ENCODE measurements at places on chromosomes 7 and 10.

- no peak for DNase-seq
Measured at GRCh38 chr7:94763268-94763667, 107.3 kb upstream of the SGCE start.

- DNase-seq = no peak
Measured at GRCh38 chr7:108296911-108297310, 159.3 kb downstream of the NRCAM start.

DNA sequence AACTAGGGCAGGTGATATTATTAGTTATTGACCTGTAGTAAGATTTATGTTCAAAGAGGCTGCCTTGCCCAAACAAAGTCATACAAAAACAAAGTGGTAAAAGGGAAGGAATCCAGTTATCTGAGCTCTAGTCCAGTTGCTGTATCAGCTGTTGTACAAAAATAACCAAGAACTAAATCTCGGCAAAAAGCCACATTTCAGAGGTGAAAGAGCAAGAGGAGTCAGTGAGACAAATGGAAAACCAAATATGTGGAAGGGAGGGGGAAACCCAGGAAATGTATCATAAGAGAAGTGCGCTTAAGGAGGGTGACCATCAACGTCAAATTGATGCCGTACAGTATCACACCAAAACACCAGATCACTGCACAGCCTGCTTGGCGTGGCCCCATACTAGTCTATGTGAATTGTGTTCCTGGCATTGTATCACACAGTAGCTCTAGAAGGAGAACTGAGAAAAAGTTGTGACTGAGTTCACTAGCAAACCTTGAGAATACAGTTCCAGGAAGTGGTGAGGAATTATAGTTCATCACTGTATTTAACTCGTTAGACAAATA, 6.4 kb downstream of the AGBL3 start:
- DNase-seq = no peak

DNA sequence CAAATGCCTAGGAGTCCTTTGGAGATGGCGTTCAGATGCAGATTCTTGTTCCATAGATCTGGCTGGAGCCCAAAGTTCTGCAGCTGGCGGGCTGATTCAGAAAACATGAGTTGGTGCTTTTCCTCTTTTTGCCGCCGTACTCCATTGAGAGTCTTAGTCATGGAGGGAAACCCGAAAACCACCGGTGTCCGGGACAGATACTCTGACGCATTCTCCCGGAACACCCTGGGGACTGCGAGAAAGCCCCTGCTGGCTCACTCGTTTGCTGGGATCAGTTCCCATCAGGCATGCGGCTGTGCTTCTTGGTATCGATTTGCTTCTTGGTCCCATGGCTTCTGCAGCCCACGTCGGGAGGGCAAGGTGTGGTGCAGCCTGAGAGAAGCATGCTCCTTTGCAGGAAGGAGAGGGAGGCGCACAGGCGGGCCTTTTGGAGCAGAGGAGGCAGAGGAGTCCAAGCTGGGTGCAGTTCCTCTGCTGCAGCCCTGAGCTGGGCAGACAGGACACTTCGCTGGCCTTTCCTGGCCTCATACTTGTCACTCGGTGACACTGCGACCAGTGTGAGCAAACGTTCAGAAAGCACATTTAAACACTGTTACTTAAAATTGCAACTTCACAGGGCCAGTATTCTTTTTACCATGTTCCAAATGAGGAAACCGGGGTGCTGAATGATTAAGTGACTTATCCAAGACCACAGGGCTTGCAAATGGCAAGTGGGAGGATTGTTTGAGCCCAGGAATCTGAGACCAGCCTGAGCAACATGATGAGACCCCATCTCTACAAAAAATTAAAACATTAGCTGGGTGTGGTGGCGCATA, 30.6 kb upstream of the PFKFB3 start:
- no peak for DNase-seq

GRCh38 chr7:139909379-139910050, 80.5 kb downstream of the TBXAS1 start:
- no peak for DNase-seq

DNA sequence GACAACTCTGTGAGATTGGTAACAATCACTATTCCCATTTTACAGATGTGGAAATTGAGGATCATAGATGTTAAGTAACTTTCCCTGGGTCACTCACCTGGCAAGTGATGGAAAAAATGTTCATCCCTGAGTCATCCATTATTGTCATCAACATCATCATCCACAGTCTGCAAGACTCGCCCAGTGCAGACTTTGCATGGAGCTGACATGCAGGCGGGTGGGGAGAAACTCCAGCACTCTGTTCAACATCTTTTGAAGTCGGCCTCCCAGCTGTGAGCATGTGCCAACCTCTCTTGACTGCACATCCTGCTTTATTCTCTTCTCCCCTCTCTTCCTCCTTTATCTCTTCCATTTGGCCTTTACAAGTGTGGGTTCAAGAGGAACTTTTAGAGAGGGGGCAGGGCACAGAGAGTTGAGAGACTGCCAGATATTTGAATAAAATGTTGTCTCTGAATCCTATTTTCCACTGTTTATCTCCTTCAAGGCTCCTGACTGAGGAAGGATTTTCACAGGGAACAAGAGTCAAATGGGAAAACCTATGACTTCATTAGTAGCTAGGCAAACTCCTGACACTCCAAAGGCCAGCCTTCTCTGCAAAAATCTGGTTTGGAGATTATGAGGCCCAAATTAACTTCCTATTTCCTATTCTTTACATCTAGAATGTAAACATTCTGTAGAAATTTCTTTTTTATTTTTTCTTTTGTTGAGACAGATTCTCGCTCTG, 283.7 kb upstream of the PODXL start:
- DNase-seq = no peak

DNA sequence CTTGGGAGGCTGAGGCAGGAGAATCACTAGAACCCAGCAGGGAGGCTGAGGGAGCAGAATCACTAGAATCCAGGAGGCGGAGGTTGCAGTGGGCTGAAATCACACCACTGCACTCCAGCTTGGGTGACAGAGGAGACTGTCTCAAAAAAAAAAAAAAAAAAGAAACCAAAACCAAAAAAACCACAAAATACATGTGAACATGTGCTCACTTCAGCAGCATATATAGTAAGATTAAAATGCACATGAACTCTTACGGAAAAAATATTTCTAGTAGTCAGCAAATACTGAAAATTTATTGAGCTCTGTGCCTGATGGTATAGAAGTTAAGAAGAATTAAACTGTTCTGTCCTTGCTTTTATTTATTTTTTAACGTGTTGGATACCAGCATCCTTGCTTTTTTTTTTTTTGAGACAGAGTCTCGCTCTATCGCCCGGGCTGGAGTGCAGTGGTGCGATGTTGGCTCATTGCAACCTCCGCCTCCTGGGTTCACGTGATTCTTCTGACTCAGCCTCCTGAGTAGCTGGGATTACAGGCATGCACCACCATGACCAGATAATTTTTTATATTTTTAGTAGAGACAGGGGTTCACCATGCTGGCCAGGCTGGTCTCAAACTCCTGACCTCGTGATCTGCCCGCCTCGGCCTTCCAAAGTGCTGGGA, 9.6 kb upstream of the ZNF487 start:
- DNase-seq = no peak

DNA sequence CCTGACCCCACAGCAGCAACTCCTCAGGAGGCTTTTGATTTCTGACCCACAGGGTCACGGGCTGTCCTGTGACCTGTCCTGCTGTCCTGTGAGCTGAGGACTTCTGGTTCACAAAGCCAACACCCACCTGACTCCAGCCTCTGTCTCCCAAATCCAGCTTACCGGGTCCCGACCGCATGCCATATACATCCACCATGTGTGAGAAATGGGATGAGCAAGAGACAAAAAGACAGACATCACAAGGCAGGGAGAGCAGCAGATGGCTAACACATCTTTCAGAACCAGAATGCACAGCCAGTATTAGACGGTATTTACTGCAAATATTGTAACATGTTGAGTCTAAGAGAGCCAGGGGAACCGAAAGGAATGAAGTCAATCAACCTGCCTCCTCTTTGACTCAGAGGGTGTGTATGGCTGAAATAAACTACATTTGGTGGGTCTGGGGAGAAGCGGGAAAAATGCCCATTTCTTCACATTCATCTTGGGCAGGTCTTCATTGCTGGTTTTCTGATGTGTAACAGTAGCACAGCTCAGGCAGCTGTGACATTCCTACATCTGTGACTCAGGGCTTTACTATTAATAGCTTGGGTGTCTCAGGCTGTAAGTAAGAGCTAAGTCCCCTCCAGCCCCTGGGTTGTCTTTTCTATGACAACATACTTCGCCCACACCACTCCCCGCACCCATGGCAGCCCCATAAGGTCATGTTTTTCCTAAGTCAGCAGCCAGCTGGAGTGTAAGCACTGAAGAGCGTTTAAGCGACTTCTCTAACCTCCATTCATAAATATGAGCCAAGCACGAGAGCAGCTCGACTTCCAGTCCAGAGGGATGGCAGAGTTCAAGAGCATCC, 25.0 kb downstream of the ABLIM1 start:
- DNase-seq = no peak

GRCh38 chr10:22992621-22993020, 64.8 kb downstream of the ARMC3 start:
- no peak for DNase-seq

DNA sequence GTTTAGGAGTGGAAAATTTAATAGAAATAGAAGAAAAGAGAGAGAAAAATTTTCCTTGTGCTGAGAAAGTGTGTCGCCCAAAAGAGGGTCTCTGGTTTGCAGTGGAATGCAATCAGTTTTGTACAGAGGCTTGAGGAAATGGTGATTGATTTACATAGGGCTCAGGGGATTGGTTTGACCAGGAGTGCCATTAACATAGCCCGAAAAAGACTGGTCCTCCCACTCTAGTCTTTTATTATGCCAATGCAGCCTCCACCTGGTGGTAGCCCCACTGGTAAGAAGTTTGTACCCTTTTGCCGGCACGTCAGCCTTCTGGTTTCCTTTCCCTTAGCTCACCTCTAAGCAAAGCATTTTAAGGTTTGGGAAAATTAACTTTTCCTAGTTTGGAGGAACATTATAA, 885.3 kb downstream of the XPNPEP1 start:
- no peak for DNase-seq

Measured in esophagus squamous epithelium (tissue), 5 donors.